ENCODE measurements at places on chromosomes 11 and 22. TPM values are rescaled to one million over a fixed set of nuclear protein-coding genes. Genes with fewer than 3 reads are reported as not detected.

The FGF19 gene
- not detected for total RNA-seq

The ZFTA gene
- total RNA-seq = 16.5 TPM

The NRGN gene
- 0.36 TPM for total RNA-seq

The TEX54 gene
- total RNA-seq = not detected

The CBL gene
- 7.5 TPM for total RNA-seq

The PAK1 gene
- total RNA-seq = 18.3 TPM

The OR4A16 gene
- total RNA-seq = not detected

The ARHGAP20 gene
- total RNA-seq = 0.90 TPM

The KCTD14 gene
- total RNA-seq = 2.5 TPM

The UBTFL1 gene
- total RNA-seq = not detected

The PTPN5 gene
- total RNA-seq = not detected

The ALKBH3 gene
- total RNA-seq = 37.9 TPM

The MRGPRX4 gene
- total RNA-seq = not detected

The OR5J2 gene
- total RNA-seq = not detected

The OR51B2 gene
- not detected for total RNA-seq

The ARHGAP32 gene
- total RNA-seq = 9.1 TPM

The FAM227A gene
- total RNA-seq = 0.90 TPM

The SCUBE1 gene
- total RNA-seq = not detected

The KCTD17 gene
- 32.1 TPM for total RNA-seq

The INS gene
- total RNA-seq = not detected

The OR6T1 gene
- not detected for total RNA-seq

The POU2AF3 gene
- not detected for total RNA-seq

The ESAM gene
- 2.2 TPM for total RNA-seq

The IL10RA gene
- not detected for total RNA-seq
